ENCODE measurements at places on chromosomes 3 and 15. TPM values are rescaled to one million over a fixed set of nuclear protein-coding genes. Genes with fewer than 3 reads are reported as not detected.
A peak's percentile ranks its signal among the peaks of the same experiment; 100 is the strongest.

DNA sequence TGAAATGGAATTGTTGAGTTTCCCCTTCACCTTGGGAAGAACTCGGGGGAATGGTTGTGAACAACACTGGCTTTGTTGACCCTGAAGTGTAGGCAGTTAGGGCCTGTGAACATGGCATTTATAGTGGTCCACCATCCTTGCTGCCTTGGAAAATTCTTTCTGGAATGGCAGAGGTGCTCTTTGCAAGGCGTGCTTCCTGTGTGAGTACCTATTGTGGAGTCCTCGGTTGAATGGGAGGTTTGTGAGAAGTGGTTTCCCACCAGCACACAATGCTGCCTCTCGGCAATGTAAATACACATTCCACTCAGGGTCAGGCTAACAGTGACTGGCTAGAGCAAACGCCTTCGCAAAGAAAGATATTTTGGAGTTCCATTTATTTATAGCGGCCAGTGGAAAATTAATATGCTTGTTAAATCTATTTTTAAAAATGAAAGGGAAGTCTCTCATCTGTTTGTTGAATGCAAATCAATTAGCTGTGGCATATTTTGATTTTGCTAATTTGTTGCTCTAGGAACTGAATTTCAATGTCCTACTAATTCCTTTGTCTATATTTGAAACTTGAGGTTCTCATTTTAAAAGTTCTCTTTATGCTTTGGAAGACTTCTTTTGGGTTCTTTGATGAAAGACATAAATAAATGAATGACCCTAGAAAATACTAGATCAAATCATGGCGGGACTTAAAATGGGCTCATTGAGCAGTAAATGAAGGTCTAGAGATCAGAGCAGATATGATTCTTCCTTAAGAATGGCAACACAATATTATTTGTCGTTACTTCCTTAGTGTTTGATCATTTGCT, 59.5 kb downstream of the FNDC3B start:
- DNase-seq = no peak

DNA sequence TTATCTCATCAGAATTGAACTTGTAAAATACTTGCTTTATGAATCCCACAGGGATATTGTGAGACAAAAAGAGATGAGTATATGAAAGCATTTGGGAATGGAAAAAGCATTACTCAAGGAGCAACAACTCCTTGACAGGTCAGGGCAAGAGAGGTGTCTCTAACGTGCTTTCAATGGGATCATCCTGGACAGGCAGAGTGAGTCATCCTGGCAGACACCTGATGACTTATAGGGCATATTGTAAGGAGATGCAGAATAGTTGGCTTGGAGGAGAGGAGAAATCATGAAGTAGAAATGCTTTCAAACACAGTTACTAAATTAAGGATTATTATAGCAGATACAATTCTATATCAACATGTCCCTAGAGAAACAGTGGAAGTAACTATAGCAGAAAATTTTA, 71.9 kb upstream of the THSD4 start:
- DNase-seq = no peak

DNA sequence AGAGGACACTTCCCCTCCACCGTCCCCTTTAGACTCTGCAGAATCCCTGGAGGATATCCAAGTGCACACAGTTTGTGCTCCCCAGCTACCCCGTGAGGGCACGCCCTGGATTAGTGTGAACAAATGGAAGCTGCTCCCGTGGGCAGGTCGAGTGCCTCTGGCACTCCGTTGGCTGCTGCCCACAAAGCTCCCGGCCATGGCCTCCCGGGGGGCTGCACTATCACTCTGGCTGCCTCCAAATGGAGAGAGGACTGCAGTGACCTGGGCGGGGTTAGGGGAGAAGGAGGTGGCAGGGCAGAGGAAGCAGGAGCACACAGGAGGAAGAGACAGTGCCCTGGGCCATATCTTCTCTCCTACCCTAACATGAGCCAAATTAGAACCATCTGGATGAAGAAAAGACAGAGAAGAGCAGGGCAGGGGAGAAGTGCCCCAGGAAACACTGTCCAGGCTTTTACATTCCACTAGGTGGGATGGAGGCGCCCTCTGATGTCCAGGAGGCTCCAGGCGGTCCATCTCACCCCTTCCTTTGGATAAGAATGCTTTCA, 29.4 kb upstream of the ACAD9 start:
- no peak for DNase-seq

DNA sequence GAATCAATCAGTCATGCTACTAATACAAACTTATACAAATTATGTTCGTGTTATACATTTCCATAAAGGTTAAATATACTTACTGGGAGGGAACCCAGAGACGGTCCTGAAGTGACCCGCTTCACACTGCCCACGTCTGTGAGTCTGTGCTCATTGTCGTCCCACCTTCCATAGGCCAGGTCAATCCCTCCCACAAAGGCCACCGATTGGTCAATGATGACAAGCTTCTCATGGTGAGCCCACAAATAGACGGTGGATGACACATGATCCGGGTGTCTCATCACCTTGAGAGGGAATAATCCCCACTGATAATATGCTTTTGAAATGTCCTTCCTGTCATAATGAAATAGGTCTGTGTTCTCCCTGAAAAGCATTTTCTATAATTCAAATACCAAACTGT, 121.7 kb downstream of the PLD1 start:
- DNase-seq = no peak

TLE3 gene
- 23.3 TPM for polyA plus RNA-seq

CEP19 gene
- polyA plus RNA-seq = 1.8 TPM

DNA sequence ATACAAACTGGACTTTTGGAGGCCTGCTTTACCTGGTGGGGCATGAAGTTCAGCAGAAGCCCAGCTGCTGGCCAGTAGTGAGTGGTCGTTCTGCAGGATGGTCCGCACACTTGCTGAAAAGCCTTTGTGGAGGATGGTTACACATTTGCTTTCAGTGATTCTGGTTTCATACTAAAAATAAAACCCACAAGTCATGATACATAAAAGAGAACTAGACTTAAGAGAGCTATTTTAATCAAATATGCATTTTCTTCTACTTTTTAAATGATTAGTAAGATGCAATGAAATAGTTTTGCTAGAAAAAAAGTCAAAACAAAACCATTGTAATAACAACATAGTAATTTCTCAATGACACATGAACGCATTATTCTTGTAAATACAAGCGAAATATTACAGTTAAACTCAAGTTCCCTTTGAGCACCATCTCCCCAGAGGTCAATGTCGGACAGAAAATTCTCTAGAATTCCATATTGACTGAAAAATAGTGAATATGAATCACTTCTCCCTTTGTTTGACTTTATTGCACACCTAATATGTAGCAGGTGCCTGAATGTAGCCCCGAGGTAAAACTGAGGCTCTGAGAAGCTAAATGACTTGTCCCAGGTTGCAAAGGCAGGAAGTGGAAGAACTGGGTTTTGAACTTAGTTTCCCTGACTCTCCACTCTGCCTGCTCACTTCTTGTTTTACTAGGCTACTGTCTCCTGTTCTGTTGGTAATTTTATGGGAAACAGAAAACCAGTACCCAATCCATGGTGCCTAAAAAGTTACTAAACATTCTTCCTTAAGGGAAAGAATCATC, 8.3 kb downstream of the IL5RA start:
- no peak for DNase-seq

DNA sequence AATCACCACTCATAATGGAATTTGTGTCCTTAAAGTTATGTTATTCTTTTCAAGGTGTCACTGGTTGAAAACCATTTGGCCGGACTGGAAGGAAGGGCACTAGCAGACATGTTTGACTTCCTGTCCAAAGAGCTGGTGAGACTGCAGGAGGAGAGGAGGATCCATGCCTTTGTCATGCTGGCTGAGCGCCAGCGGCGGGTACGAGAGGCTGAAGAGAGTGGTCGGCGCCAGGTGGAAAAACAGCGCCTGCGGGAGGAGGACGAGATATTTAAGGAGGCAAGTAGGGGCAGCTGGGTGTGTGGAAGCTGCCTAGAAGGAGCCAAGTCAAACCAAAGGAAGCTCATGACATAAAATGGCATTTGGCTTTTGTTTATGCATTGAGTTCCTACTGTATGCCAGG, 38.0 kb upstream of the NR1I2 start:
- no peak for DNase-seq

SOX2 gene
- polyA plus RNA-seq = 0.32 TPM

GRCh38 chr3:150300852-150301517, 107.1 kb upstream of the TSC22D2 start:
- no peak for DNase-seq

DNA sequence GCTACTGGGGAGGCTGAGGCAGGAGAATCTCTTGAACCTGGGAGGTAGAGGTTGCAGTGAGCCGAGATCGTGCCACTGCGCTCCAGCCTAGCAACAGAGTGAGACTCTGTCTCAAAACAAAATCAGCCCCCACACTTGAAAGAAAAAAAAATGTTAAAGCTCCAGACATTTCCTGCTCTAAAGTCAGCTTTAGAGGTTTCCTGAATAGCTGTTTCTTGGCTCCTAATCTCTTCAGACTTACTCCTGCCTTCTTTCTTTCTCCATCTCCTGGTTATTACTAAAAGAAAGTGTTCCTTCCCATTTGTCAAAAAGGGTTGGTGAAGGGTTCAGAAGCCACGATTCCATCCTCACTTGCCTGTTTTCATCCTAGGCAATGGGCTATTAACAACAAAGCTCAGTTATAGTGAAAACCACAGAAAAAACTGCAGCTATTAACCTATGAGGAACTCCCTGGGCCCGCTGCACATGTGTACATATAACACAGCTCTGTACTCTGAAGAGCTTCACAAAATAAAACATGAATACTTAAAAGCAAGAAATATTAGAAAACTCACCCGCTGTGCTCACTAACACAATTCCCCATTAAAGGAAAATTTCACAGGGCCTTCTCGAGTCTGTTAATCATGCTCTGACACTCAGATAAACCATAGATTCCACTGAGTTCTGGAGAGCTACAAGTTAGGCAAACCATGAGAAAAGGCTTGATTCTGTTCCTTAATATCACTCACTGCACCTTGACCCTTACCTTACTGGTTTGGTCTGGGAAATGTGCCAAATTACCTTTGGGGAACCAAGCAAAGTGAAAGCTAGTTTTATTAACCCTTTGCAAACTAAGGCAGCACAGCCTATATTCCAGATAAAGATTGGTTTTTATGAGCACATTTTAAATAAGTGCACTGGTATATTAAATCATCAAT, 89.9 kb upstream of the TSPAN3 start:
- DNase-seq = no peak

ADAMTSL3 gene
- polyA plus RNA-seq = 57.8 TPM

- peak; percentile 80 for DNase-seq
These were observed 36.9 kb upstream of the HERC1 start for GRCh38 chr15:63870487-63871209.

DNA sequence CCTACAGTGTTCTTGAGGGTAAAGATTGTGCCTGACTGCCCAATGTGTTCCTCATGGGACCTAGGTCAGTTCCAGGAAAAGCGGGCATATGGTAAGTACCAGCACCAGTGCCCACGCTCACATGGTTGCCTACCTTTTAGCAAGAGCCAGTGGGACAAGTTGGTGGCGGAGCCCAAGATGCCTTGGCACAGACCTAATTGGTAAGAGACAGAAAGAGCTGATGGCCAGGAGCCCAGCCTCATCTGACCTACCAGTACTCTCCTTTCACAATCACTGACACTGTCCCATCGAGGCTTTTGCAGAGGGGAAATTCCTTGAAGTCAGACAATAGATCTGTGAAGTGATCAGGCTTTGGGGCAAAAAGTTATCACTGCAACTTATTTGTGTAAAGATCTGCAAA, 98.4 kb upstream of the BCL6 start:
- DNase-seq = no peak

GRCh38 chr15:70504988-70505387, 258.4 kb downstream of the UACA start:
- no peak for DNase-seq

- DNase-seq = no peak
These were observed 5.1 kb downstream of the SPTBN5 start for GRCh38 chr15:41888662-41889253.

SCAPER gene
- polyA plus RNA-seq = 86.0 TPM

DNA sequence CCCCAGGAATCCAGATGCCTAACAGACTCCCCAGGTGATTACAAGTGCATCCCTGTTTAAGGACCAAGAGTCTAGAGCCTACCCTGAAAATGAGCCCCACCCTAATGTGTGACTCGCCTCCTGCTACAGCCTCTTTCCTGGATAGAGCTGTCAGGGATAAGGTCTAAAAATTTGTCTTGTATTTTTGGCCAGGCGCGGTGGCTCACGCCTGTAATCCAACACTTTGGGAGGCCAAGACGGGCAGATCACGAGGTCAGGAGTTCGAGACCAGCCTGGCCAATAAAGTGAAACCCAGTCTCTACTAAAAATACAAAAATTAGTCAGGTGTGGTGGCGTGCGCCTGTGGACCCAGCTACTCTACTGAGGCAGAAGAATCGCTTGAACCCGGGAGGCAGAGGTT, 11.2 kb downstream of the TMC3 start:
- DNase-seq = no peak

DNA sequence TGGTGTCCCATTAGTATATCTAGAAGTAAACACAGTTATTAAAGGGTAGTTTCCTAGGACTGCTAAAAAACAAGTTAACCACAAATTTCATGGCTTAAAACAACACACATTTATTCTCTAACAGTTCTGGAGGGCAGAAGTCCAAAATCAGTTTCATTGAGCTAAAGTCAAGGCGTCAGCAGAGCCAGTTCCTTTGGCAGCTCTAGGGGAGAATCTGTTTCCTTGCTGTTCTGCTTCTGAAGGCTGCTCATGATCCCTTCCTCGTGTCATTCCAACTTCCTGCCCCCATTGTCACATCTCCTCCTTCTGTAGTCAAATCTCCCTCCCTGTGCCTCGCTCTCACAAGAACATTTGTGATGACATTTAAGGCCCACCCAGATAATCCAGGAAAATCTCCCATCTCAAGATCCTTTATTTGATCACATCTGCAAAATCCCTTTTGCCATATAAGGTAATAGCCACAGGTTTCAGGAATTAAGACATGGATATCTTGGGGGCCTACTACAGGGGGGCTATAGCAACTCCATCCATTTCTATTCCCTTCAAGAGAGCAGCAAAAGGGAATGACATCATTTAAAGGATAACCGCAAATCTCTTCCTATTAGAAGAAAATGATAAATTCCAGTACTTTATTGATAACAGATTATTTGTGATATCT, 50.1 kb downstream of the GPR176 start:
- DNase-seq = peak; percentile 63

Measured in muscle of back (tissue), 13 donors.